ENCODE measurements at places on chromosomes 11 and 22. TPM values are rescaled to one million over a fixed set of nuclear protein-coding genes. Genes with fewer than 3 reads are reported as not detected.

Gene ARHGAP32
- 5.3 TPM for total RNA-seq

Gene SLC22A6
- not detected for total RNA-seq

Gene MS4A3
- not detected for total RNA-seq

Gene HBD
- not detected for total RNA-seq

Gene NCF4
- 6.8 TPM for total RNA-seq

Gene PIWIL4
- total RNA-seq: 0.92 TPM

Gene FADS1
- total RNA-seq: 26.3 TPM

Gene ZP1
- not detected for total RNA-seq

Gene SLC35E4
- total RNA-seq: 3.1 TPM

Gene CLTCL1
- 9.6 TPM for total RNA-seq

Gene BEST1
- total RNA-seq: 1.1 TPM

Gene PATZ1
- 11.5 TPM for total RNA-seq

Gene MYBPC3
- 2,596 TPM for total RNA-seq

Gene SOX6
- 16.9 TPM for total RNA-seq

Gene OR52I2
- not detected for total RNA-seq

Gene GGT5
- total RNA-seq: 19.8 TPM

Gene GAL3ST3
- total RNA-seq: 3.5 TPM

Gene KRTAP5-1
- not detected for total RNA-seq
